ENCODE measurements at places on chromosomes 2 and 18.

DNA sequence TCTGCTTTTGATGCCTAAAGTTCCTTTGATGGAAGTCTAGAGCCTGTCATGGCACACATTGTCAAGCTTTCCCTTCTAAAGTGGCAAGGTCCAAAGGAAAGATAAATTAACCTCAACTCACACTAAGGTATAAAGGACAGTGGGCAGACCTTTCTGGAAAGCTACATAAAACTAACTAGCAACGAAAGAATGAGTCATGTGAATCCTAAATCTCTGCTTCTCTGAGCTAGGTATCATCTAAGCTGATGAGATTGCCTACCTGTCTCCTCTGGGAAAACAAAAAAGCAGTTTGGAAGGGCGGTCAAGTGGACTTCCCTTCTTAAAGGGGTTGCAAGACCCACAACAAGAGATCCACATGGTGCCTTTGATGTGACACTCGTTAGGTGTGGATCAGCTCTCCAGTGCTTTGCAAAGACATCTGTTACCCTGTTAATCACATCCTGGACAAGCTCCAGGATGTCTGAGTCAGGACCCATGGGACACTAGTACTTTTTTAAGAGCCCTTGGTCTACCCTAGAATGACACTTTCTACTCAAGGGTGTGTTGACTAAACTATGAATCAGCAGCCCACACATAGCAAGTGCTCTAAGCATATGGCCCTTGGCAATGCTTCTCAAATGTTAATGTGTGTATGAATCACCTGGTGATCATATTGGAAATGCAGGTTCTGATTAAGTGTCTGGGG lies 173.5 kb downstream of the ALK start:
- DNase-seq: no peak

- DNase-seq: no peak
Measured at GRCh38 chr18:31592506-31593157, 955 bp downstream of the TTR start.

DNA sequence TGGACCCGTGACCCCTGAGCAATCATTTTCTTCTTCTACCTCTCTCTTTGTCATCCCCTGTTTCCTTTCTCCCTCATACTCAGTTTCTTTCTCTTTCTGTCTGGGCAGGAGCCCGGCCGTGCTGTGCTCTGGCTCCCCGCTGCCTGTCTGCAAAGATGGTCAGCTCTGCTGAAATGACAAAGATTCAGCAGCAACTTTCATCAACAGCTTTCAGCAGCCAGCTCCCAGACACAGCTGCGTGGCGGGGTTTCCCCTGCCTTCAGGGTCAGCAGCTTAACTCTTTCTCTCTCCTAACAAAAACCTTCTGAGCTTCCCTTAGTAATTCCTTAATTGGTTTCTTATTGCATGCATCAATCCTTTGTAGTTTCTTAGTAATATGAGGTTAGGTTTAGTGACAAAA lies 1234.4 kb downstream of the CNTNAP5 start:
- no peak for DNase-seq

DNA sequence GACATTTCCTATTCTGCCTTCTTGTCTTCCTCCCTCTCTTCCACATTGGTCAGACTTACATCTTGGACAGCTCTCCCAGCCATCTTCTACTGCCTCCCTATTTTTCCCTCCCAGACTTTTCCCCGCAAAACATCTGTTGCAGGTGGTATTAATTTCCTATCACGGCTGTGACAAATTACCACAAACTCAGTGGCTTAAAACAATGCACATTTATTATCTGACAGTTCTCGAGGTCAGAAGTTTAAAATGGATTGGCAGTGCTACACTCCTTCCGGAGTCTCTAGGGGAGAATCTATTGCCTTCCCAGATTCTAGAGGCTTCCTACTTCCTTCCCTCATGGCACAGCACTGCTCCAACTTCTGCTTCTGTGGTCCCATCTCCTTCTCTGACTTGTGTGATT lies 33.3 kb downstream of the STRADB start:
- no peak for DNase-seq

DNA sequence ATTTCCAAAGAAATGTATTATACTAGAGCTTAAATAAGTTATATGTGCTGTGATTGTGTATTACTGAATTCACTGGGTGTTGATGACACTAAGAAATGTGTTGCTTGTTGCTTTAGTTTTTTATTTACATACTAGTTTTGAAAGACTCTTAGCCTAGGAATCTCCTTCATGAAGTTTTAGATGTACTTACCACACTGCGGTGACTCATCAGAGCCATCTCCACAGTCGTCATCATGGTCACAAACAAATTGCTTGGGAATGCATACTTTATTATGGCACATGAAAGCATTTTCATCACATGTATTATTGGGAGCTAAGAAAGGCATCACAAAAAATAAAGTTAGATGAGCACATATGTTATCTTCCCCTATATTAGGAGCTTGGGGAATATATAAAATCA lies 1624.2 kb downstream of the LRP1B start:
- DNase-seq: no peak

DNA sequence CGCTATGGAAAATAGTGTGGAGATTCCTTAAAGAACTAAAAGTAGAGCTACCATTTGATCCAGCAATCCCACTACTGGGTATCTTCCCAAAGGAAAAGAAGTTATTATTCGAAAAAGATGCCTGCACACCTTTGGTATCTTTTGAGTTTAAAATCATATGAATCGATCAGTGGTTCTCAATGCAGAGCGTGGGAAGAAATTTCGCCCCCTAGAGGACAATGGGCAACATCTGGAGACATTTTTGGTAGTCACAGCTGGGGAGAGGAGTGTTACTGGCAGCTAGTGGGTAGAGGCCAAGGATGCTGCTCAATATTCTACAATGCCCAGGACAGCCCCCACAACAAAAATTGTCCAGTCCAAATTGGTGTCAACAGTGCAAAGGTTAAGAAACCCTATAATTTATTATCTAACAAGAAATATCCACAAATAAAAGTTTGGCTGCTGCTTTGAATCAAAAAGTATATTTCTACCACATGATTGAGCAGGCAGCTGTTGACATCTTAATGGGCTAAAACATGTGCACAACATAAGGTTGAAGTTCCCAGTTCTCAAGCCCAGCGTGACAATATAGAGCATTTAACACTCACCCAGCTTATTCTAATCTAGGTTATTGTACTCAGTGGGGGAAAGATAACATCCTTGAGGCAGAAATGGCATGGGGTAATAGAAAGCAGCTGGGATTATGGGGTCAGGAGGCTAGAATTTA lies 425.7 kb downstream of the LRATD1 start:
- no peak for DNase-seq

DNA sequence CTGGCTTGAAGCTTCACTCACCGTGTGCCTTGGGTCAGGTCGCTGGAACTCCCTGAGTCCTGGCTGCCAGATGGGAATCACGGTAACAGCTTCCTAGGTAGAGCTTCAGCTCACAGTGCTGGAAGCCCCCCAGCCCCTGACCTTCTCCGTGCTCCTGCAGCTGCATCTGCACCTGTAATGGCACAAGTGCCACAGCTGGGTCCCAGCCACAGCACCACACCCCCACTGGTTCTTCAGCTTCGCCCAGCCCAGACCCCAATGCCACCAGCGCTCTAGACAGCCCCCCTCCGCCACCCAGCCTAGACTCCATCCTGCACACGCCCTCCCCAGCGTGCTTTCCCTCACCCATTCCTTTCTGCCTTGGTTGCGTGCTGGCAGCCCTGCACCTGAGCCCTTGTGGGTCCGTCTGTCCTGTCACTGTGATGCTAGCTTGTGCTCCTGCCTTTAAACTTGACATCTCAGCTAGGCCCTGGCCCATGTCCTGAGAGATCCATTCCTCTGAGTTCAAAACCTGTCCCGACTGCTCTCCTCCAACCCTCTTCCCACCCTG lies 7.6 kb upstream of the ESPNL start:
- no peak for DNase-seq

DNA sequence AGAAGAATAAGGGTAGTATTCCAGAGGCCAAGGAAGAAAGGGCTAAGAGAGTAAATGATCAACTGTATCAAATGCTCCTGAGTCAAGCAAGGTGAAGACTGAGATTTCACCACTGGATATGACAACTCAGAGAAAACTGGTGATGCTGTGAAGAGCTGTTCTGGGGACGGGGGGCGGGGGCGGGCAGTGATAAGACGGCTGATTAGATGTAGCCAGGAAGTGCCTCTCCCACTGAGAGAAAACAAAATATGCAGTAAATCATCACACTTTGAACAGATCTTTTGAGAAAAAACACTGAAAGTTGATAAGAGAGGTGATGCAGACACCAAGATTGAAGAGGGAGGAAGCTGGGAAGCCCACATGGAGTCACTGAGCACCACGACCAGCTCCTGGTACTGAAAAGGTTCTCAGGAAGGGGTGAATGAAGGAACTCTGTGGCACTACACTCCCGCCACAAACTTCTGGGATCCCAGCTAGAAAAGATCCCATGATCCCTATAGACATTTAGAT lies 75.8 kb downstream of the MYO3B start:
- DNase-seq: no peak

GRCh38 chr2:192146069-192147015 lies 48.4 kb downstream of the TMEFF2 start:
- no peak for DNase-seq

- DNase-seq: no peak
Measured at GRCh38 chr2:150911766-150912280, 349.8 kb downstream of the RBM43 start.

- no peak for DNase-seq
Measured at GRCh38 chr18:48724939-48725338, 186.1 kb downstream of the CTIF start.

- DNase-seq: peak; percentile 63
Measured at GRCh38 chr2:105754011-105754410, 9.3 kb downstream of the NCK2 start.

DNA sequence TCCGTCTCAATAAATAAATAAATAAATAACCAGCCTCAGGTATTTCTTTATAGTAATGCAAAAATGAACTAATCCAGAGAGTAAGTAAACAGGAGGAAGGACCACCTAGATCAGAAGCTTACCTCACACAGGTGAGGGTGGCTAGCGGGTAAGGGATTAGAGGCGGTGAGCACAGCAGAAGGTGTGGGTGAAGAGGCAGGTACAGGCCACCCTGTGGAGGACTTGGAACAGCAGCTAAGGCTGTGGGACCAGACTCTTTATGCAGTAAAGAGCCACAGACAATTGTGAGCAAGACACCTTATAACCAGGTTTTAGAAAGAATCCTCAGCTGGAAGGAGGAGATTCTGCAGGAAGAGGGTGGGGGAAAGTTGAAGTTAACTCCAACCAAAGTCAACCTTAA lies 34.2 kb upstream of the TTR start:
- DNase-seq: no peak

DNA sequence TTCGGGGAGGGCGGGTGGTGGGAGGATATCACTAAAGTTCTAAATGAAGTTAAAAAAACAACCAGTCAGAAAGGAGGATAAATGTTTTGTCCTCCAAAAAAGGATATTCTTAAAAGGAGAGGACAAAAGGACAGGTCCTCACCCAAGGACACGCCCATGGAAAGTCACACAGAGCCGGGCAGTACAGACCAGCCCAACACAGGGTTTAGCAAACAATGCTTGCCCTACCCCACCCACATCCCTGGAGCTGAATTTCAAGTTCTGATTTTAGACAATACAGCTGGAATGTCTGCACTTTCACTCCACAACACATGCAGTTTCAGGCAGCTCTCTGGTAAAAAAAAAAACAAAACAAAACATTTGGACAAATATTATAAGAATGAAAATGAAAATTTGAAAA lies 67.9 kb downstream of the SLC9A4 start:
- no peak for DNase-seq

DNA sequence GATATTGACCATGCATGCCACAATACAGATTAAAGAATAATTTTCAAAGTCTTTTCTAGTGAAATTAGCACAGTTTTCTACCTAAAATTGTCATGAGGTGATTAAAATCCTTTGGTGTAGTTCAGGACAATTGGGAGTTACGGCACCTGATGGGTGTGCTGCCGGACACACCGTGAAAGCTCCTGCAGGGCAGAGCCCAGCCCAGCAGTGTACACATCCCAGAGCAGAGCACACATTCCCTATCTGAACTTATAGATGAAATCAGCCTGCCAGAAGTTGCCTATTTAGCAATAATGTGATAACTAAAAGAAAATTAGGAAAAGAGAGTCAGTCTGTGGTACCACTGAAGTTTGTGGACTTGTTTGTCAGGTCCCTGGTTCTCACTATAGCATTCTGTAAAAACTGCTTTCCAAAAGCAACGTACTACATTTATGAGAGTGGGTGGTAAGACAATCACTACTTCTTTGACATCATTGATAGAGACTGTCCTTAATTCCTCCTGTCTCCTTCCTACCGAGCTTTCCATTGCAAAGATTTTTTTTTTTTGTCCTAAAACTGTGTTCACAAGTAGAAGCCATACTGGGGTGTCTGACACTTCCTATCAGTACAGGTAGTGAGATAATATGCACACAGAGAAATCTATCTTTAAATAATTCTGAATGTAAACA lies 3.4 kb downstream of the CYTIP start:
- no peak for DNase-seq

DNA sequence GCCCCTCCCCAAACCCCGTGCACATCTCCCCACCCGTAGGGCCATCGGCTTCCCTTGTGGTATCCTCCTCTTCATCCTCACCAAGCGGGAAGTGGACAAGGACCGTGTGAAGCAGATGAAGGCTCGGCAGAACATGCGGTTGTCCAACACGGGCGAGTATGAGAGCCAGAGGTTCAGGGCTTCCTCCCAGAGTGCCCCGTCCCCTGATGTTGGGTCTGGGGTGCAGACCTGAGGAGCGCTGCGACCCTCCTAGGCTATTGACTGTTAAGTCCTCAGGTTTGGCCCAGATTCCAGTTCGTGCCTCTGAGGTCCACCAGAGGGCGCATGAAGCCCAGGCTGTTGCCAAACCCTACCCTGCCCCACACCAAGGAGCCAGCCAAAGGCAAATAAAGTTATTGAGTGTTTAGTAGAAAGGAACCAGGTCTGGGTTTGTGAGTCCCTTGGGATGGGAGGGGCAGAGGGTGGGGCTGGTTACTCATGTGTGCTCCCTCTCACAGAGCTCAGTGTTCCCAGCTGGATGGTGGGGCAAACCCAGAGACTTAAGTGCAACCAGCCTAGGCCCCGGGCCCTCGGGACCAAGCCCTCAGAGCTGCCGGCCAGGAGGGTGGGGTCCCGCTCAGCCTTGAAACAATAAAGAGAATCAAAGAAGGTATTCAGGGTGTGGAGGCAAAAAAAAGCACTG lies 2.4 kb downstream of the PNKD start:
- DNase-seq: peak; percentile 80

GRCh38 chr2:181937473-181937872 lies 45.9 kb downstream of the ITPRID2 start:
- no peak for DNase-seq

GRCh38 chr2:8125741-8126711 lies 555.8 kb upstream of the ID2 start:
- no peak for DNase-seq

DNA sequence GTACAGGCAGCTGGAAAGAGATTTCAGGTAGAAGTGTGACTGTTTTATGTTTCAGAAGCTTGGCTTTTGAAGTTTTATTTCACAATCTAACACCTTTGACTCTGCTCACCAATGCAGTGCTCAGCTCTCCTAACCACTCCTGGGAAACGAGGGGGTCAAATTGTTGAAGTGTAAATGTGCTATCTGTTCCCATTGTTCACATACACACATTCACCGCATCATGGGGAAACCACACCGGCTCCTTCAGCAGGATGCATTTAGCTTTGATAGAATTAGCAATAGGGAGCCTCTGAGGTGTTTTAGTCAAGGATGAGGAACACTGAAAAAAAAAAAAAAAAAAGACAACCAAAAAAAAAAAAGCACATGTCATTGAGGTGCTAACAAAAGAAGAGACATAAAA lies 13.4 kb upstream of the DLGAP1 start:
- DNase-seq: no peak

- DNase-seq: no peak
Measured at GRCh38 chr2:219496247-219496824, 2.4 kb upstream of the GMPPA start.
